Right forelimb (tissue), 1 donor: ENCODE measurements at places on chromosomes 1 and 21.
A peak's percentile ranks its signal among the peaks of the same experiment; 100 is the strongest.

GRCh38 chr1:203686091-203686632, 59.5 kb downstream of the ATP2B4 start:
- no peak for DNase-seq

GRCh38 chr1:46394872-46395465, 852 bp downstream of the FAAH start:
- peak; percentile 54 for DNase-seq

DNA sequence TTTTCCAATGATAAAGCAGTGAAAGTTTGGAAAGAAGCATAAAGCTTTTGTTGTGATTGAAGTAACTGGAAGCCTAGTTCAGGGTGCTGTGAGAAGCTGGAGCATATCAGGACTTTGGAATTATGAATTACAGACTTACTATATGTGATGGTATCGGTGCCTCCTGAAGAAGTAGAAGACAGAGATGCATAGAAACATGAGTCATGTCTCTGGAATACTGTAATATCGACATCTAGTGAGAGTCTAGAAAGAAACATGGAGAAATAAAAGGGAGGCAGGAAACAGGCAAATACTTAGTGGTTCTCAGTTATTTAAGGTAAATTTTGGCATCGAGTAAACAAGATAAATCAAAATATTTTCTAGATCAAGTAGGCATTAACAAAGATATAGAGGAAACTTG, 103.0 kb downstream of the CAMTA1 start:
- DNase-seq: no peak

GRCh38 chr1:86150553-86151055, 6.0 kb downstream of the COL24A1 start:
- DNase-seq: no peak

- no peak for DNase-seq
Observed at GRCh38 chr1:82086739-82087138, 286.0 kb downstream of the ADGRL2 start.

DNA sequence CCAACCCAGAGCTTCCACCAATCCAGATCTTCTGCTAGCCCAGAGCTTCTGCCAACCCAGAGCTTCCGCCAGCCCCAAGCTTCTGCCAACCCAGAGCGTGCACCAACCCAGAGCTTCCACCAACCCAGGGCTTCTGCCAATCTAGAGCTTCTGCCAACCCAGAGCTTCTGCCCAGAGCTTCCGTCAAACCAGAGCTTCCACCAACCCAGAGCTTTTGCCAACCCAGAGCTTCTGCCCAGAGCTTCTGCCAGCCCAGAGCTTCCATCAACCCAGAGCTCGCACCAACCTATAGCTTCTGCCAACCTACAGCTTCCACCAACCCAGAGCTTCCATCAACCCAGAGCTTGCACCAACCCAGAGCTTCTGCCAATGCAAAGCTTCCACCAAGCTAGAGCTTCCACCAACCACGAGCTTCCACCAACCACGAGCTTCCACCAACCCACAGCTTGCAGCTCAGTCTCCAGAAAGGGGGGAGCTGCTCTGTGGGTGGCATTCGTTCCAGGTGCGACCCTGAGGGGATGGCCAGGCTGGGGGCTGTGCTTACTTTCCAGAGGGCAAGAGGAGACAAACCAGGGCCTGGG, 23.8 kb downstream of the CRYAA start:
- peak; percentile 34 for DNase-seq

DNA sequence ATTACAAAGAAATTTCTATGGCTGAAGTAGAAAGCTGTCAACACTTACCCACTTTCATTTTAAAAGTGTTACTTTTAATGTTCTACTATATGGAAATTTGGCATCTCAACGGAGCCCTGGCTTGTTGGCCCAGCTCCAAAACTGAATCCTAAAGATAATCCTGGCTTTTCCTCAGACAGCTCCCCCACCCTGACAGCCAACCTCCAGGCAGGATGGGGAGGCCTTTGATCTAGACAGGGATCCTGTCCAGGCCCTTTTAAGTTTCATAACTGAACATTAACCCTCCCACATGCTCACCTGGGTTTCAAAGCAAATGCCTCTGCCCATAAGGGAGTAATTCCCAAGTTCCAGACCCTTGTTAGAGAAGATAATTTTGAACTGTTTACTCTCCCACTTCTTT, 99.3 kb upstream of the RALGPS2 start:
- DNase-seq: no peak

- DNase-seq: no peak
Observed at GRCh38 chr1:88134983-88135921, 548.8 kb upstream of the PKN2 start.

DNA sequence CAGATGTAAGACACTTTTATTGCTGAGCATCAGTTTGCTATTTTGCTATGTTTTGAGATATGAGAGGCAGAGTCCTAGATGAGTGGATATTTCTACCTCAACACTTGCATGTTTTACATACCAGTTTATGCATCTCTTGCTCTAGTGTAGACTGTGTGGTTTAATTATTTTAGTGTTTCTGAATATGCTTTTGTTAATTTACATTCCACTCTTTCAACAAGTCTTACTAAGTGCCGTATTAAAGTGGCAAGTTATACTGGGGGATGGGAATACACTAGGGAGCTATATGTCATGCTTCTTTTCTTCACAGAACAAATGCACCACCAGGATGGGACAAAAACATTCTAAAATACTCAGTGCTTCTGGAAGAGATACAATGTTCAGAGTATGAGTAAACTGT, 507.7 kb upstream of the PRMT6 start:
- DNase-seq: no peak

DNA sequence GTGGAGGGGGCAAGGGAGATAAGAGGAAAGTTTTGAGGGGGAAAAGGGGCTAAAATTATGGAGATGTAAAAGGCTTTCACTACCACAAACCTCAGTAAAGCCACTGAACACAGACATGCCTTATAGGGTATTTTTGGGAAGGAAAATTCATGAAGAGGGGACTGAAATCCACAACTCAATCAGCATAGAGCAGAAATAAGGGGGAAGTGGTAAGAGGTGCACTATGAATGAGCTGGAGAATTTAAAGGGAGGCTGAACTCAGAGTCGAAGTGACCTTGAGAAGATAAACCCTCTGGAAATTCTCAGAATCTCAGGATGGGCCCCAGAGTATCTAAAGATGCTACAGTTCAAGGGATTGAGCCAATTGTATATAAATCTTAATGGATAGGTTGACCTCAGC, 15.3 kb downstream of the RHEX start:
- no peak for DNase-seq

GRCh38 chr21:37748351-37748750, 167.9 kb downstream of the KCNJ6 start:
- no peak for DNase-seq

- no peak for DNase-seq
Observed at GRCh38 chr1:208942394-208943130, 641.0 kb upstream of the CAMK1G start.

GRCh38 chr1:226119169-226119568, 56.7 kb downstream of the H3-3A start:
- DNase-seq: no peak

DNA sequence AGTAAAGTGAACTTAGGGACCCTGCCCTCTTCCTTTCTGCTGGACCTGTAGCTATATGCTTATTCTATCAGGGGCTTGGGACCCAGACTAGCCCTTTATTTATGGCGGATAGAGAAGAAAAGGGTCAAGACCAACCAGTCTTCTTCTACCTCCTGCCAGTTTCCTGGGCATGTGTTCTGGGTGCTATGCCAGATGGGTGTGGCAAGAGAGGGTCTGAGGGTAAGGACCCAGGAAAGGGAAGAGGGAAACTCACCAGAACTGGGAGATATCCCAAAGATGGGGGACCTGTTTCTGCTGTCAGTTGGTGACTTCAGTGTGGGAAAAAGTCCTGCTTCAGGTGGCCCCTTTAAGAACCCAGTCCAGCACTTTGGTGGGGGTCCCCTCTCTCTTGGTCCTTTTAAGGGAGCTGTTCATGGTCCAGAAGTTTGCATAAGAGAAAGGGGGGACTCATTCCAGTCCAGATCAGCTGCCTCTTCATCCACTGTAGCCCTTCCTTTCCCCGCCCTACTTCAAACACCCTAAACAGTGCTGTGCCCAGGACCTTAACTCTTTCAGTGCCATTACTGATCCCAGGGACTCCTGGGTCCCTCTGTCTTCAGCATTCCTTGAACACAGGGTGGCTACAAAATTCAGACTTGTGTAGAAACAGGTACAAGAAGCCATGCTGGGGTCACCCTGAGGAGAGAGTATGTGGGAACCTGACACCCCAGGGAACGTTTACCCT, 18.4 kb downstream of the SSR2 start:
- no peak for DNase-seq

DNA sequence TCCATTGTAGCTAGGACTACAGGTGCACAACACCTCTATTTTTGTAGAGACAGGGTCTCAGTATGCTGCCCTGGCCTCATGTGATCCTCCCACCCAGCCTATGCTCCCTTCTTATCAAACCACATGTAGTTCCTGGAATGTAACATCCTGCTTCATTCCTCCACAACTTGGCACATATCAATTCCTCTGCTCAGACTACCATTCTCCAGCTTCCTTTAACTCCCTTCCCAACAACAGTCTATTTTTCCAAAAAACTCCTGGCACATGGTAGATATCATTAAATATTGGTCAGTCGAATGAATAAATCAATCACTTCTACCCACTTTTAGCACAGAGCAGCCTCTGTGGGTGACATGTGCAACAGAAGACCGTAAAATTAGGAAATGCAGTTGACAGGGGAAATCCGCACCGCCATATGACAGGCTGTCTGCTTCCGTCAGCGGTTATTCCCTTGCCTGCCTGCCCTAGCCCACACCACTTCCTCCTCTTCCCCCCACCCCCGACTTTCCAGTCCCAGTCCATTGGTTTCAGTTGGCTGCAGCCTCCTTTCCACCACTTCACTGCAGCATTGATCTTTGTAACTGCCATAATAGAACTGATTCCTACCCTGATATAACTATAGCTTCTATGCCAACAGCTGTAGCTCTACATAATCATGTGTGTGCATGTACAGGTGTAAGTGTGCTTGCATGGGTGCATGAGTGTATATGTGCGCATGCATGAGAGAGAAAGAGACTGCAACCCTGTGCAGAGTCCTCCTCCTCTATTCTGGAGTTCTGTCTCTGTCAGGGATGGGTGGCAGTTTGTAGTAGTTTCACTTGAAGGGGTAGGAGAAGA, 6.8 kb upstream of the AKR1A1 start:
- DNase-seq: no peak

DNA sequence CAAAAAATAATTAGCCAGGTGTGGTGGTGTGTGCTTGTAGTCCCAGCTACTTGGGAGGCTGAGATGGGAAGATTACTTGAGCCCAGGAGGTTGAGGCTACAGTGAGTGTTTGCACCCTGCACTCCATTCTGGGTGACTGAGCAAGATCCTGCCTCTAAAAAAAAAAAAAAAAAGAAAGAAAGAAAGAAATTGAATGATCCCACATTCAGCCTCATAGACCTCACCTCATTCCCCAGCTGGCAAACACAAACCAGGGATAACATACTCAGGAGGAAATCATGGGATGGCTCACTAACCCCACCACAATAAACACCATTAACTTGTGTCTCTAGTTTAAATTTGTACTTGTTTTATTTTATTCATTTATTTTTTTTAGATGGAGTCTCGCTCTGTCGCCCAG, 8.5 kb downstream of the ENSA start:
- no peak for DNase-seq

- DNase-seq: no peak
Observed at GRCh38 chr1:42144711-42145388, 8.4 kb upstream of the GUCA2B start.

DNA sequence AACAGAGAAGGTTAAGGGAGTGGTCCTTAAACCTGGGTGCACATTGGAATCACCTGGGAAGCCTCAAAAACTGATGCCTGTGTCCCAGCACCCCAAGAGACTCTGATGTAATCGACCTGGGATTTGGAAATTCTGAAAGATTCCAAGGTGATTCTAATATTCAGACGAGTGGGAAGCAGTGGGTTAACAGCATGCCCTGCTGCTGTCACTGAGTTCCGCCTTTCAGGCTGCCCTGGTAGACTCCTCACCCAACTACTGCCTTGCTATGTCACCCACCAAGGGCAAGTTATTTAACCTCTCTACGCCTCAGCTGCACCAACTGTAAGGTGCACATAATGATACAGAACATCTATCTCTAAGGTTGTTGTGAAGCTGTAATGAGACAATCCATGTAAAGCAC, 59.2 kb downstream of the CD34 start:
- no peak for DNase-seq

GRCh38 chr1:94020764-94021579, 100.0 kb downstream of the ABCA4 start:
- DNase-seq: no peak

DNA sequence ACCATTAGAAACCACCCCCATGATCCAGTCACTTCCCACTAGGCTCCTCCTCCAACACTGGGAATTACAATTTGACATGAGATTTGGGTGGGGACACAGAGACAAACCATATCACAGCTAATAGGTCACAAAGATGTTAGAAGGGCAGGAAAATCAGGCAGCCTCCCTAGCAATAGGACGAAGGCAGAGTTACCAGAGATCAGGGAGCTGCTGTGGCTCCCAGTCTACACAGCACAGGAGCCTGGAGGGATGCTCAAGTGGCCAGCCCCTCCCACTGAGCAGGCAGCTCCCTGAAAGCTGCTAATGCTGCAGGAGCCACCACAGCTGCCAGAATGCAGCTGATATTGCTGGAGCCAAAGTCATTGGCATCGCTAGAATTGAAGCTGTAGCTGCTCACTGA, 51.0 kb downstream of the CR1L start:
- no peak for DNase-seq

DNA sequence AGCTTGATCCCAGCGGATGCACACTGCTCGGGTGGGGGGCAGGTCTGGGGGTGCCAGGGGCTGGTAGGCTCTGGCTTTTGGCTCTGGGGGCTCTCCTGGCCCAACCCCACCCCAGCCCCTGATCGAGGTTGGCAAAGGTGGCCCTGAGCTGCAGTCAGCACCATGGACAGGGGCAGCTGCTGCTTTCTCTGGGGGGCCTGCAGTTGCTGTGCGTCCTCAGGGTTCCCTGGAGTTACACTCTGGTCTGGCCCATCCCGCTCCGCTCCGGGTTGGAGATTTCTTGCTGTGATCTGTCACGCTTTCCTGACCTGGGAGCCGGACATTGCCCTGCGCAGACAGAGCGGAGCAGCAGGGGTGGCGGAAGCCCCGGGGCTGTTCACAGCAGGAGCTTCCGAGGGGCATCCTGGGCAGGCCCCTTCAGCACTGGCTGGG, 8.0 kb upstream of the PLCH2 start:
- DNase-seq: peak; percentile 74

DNA sequence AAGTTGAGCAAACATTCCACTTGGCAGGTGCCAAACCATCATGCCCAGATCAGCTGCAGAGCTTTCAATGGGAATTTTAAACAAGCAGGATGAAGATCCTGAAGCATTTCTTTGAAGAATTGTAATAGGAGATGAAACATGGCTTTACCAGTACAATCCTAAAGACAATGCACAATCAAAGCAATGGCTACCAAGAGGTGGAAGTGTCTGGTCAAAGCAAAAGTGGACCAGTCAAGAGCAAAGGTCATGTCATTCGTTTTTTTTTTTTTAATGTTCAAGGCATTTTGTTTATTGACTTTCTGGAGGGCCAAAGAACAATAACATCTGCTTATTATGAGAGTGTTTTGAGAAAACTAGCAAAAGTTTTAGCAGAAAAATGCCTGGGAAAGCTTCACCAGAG, 3.0 kb upstream of the NDUFS5 start:
- DNase-seq: no peak
